DMS153 (cell line): ENCODE measurements at places on chromosomes 11 and 22.

DNA sequence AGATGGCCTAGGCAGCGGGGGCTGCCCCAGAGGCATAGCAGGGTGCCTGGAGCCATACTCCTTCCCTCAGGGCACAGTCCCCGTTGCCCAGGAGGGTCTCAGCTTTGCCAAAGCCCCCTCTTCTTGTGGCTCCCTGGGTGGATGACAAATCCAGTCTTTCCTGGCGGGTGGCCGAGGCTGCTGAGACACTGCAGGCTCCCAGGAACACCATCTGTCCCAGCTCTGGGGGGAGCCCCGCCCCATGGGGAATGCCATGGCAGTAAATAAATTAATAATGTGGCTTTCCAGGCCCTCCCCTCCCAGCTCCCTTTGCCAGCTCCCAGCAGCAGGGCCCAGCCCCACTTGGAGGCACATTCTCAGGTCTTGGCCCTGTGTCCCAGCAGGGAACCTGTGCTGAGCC is 45.0 kb downstream of the PDE2A start:
- no peak for DNase-seq

- DNase-seq, result no peak
These were observed 887 bp downstream of the TRPC6 start for GRCh38 chr11:101582989-101583250.

DNA sequence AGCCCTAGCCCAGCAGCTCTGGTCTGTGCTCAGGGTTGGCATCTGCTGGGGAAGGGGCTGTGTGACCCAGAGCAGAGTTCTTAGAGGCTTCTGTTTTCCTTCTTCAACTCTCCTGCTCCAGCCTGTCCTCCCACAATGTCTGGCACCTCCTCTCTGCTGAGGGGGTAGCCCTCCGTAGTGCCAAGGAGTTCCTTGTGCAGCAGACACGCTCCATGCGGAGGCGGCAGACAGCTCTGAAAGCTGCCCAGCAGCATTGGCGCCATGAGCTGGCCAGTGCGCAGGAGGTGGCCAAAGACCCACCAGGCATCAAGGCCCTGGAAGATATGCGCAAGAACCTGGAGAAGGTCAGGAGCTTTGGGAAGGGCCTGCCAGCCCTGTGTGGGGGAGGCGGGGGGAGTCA is 69.3 kb downstream of the CEP164 start:
- no peak for DNase-seq

- no peak for DNase-seq
These were observed 81.0 kb downstream of the PHF21B start for GRCh38 chr22:44928711-44929358.

GRCh38 chr11:119921571-119921970 is 192.6 kb upstream of the NECTIN1 start:
- DNase-seq, result no peak

GRCh38 chr11:115843685-115844084 is 339.5 kb upstream of the CADM1 start:
- DNase-seq, result no peak

DNA sequence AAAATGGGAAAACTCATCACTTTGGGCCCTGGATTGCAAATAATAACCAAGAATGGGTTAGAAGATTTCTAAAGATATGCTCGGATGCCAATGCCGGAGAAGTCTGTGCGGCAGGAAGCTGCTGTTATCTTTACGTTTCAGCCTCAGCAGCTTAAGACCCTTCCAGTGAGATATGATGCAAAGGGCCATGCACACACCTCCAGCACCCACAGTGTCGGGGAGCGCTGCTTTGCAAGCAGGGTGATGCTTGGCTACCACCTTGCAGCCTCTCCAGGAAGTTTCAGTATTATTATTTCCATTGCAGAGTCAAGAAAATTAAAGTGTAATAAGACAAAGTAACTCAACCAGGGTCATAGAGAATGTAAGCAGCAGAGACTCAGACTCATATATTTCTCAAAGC is 37.3 kb downstream of the LARGE1 start:
- no peak for DNase-seq

DNA sequence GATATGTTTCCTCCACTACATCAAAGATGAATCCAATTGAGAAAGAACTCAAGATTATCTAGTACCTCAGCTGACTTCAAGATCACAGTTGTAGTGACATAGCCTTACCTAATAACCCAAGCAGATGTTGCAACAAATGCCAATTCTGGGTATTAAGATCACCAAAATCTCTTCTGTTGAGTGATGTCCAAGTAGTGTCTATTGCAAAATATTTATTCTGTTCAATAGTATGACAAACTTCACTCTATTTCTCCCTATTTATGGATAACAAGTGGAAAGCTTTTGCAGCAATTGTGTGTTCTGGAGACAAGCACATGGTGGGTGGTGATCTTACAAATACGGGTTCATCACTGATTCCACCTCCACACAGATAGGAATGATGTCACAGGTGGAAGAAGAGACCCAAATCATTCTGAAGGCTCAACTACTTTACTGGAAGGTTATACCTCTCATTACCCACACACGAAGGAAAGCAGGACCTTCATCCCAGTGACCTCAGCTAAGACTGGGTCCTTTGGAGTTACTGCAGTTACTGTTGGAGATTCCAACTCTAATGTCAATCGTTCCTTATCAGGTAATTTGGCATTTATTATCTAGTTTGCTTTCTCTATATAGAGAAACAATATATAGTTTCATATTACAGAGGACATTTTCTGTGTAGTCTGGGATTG is 72.0 kb downstream of the CD44 start:
- no peak for DNase-seq

- no peak for DNase-seq
These were observed 4.6 kb upstream of the RNF185 start for GRCh38 chr22:31155422-31155821.

DNA sequence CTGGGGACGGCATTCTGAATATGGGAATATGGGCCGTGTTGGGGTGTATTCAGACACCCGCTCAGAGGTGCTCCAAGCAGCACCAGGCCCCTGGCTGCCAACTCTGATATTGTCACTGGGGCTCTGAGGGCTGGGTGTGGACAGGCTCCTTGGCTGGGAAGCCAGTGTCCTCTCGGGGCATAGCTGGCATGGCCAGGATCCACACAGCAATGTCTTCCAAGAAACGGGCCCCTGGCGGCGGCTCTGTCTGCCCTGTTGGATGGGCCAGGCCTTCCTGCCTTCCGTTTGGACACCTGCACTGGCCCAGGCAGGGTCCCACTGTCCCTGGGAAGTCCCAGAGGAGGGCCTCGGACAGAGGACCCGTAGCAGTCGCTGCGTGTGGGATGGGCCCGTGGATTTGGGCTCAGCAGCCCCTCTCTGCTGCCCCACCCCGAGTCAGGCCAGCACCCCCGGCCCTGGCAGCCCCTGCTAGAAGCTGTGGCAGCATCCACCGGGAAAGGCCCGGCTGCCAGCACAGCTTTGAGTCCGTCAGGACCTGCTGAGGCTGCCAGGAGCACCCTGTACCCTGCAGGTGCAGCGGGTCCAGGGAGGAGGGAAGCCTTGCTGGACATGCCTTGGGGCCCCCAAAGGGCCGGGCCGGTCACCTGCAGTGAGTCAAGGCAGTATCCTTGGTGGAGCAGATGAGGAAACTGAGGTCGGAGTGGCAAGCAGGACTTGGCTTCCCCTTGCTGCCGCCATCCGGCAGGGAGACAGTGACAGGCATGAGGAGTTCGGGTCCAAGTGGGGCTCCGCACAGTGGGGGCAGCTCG is 4.1 kb downstream of the PANX2 start:
- DNase-seq, result no peak

DNA sequence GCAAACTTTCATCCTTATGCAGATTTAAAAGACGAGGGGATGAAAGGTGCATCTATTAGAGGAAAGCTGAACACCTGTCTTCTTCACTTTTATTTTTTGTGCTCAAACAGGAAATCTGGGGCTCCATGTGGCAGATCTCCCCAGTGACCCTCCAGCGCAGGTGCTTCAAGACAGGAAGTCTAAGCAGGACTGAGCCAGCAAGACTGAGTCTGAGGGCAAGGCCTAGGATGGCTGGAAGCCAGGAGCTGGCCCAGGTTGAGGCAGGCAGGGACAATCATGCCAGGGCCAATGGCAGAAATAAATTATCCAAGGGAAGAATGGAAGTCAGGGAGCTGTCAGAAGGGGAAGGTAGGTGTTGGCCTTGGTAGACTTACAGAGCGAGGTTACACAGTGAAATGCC is 101.1 kb upstream of the SPON1 start:
- DNase-seq, result no peak

- DNase-seq, result no peak
These were observed 36.2 kb downstream of the SERPINH1 start for GRCh38 chr11:75598264-75598663.

- no peak for DNase-seq
These were observed 6.9 kb upstream of the PHRF1 start for GRCh38 chr11:569158-569885.

DNA sequence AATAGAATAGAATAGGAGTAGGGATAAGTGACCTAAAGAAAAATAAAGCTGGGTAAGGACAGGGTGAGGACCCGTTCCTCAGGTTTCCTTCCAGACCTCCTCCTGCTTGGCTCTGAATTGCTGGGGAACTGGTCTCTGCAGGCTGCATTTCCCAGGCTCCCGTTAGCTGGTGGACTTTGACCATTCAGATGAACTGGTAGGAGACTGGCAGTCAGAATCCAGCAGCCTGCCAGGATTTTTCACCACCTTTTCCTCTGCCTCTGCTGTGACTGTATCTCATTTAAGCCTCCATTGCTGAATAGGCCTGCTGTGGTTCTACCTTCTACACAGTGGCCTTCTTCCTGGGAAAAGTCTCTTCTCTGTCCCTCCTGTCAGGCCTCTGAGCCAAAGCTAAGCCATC is 24.6 kb upstream of the SMPD1 start:
- no peak for DNase-seq

- DNase-seq, result no peak
These were observed 379.5 kb downstream of the ETS1 start for GRCh38 chr11:128207861-128208321.

DNA sequence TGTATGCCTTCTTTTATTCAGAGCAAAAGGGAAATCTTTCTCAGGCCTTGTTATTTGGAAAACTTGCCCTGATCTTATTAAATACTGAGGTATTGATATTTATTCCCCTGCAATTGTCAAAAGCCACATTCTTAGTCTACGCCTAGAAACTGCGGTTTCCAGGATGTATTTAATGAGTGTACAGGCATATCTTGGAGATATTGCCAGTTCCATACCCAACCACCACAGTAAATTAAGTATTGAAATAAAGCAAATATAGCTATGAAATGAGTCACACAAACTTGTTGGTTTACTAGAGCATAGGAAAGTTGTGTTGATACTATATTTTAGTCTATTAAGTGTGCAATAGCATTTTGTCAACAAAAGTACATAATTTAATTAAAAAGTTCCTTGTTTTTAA is 152.7 kb upstream of the CCDC179 start:
- DNase-seq, result no peak

DNA sequence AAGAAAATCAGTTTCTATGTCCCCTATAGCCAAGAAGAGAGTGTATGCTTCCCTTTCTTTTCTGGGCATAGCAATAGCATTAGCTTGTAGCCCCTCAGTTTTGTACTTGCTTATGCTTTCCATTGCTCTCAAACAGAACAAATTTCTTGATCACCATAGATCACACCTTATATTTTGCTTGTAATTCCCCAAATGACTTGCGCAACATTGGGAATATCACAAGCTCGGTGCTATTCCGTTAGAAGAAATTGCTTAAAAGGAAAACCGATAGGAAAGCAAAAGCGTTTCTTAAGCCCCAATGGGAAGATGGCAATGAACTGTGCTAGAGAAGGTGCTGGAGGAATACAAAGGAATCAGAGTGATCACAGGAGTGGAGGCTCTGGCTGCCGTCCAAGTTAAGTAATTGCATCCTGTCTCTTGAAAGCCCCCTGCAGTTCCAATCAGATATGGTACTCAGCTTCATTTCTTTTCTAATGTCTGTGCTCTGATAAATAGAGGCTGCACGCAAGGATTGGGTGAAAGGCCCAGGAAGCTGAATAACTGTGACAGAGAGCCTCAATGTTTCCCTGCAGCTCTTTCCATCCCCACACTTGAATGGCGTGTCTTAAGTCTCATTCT is 182.1 kb upstream of the KIRREL3 start:
- DNase-seq, result peak; percentile 87

DNA sequence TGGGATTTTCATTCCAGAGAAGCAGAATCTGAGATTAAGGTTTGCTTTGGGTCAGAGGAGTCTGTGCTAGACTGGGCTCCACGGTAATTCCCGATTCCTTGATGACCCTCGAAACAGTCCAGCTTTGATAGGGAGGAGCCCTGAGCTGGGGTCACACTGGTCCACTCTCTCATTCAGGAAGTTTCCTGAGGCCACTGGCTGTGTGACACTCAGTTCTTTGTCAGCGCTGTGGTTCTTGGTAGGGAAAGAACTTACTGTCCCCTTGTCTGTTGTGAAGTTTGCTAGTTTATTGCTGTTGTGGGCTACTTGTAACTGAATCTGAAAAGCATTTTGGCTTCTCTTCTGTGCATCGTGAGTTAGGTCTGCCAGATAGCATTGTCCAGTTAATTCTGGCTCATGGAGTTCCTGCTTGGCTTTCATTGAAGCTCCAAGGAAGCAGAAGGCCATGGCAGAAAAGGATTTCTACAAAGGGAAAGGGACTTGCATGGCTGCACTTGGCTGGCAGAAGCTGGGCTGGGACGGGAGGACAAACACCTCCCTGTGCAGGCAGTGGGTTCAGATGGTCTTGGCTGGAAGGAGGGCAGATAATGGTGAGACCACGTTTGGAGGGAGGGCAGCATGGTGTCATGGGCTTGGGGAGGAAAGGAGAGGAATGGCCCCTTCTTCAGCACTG is 23.3 kb downstream of the BCR start:
- DNase-seq, result no peak

GRCh38 chr11:898143-898511 is 12.5 kb downstream of the CHID1 start:
- DNase-seq, result no peak

GRCh38 chr22:27461470-27461869 is 340.1 kb downstream of the MN1 start:
- DNase-seq, result no peak

DNA sequence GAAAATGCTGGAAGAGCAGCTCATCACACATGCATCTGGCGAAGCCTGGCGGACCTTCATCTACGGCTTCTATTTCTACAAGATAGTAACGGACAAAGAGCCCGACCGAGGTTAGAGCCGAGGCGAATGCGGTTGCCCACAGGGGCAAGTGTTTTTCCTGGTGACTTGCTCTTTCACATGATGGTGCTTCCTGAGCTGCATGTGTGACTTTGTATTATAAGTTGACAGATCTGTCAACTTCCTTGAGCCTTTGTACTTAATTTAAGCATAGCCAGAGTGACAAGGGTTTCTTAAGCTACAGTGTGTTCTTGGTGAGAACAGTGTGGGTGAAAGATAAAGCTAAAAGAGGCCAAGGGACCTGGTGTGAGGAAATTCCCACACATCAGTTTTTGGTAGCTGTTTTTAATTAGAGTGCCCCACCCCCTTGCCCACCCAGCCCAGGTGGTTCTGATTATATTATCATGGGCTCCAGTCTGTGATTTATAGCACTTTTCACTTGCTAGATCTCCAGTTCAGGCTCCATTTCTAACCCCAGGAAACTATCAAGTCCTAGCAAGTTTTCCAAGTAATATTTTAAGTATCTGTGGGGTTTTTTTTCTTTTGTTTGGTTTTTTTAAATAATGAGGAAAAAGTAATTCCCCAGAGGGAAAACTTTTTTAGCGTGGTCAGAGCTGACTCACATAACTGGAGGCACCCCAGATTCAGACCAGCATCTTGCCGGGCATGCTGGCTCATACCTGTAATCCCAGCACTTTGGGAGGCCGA is 68.0 kb upstream of the YWHAH start:
- no peak for DNase-seq

GRCh38 chr22:41970601-41971000 is 1.4 kb downstream of the SEPTIN3 start:
- DNase-seq, result no peak
